ENCODE measurements at places on chromosomes 5 and 9.

- DNase-seq, result no peak
Measured at GRCh38 chr9:11039006-11039405, 426.2 kb upstream of the PTPRD start.

DNA sequence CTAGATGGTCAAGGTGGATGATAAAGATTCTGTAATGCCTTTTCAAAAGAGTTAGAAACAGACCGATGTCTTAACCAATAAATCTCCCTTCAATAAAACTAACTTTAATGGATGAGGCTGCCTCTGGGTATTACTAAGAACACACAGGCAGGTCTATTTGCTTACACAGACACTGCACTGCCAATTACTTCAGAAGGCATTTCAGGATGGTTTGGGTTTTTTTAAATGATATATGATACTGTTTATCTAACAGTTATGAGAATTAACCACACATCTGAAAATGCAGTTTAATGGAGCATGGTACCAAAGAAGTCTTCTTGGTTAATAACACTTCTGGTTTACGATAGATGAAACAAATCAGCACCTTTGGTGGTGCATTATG, 367.9 kb upstream of the GRAMD2B start:
- DNase-seq, result no peak

DNA sequence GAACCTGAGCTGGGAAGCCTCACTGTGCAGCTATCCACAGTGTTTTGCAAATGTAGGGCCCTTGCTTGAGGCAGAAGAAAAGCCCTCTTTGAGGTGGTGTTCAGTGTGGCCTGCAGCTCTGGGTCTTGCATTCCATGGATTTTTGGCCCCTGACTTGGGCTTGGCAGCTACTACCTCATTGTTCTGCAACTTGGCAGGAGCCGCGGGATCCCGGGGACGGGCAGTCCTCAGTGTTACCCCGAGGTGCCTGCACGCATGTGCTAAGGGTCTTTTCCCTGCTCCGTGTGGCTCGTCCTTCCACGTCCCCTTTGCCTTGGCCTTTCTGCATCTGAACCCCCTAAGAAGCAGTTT, 39.8 kb downstream of the NEK6 start:
- no peak for DNase-seq

- DNase-seq, result no peak
Measured at GRCh38 chr9:37327553-37327952, 94.9 kb upstream of the GRHPR start.

GRCh38 chr5:73186976-73187375, 14.0 kb downstream of the TMEM174 start:
- DNase-seq, result no peak

- DNase-seq, result no peak
Measured at GRCh38 chr5:87909382-87909781, 359.3 kb downstream of the TMEM161B start.

- no peak for DNase-seq
Measured at GRCh38 chr5:121377461-121377860, 474.2 kb upstream of the FTMT start.

All from BE2C (cell line).